ENCODE measurements at places on chromosomes 5 and 9.
A peak's percentile ranks its signal among the peaks of the same experiment; 100 is the strongest.

GRCh38 chr5:54873691-54874090 lies 111.7 kb downstream of the ESM1 start:
- DNase-seq = no peak

GRCh38 chr9:89701221-89701798 lies 96.5 kb downstream of the GADD45G start:
- DNase-seq = no peak

DNA sequence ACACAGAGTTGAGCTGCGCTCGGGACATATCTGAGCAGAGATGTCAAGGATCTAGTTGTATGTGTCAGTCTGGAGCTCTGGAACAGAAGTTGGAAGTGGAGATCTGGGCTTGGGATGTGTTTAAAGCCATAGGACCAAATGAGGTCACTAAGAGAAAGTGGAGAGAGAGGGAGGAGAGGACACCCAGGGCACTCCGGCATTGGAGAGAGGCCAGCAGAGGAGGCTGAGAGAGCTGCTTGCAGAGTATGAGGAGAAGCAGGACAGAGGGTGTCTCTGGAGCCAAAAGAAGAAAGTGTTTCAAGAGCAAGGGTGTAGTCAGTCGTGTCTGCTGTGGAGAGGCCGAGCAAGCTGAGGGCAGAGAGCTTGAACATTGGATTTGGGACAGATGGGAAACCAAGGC lies 34.7 kb downstream of the ARHGEF37 start:
- DNase-seq = no peak

- no peak for DNase-seq
These were observed 42.1 kb downstream of the LRRTM2 start for GRCh38 chr5:138833080-138833479.

DNA sequence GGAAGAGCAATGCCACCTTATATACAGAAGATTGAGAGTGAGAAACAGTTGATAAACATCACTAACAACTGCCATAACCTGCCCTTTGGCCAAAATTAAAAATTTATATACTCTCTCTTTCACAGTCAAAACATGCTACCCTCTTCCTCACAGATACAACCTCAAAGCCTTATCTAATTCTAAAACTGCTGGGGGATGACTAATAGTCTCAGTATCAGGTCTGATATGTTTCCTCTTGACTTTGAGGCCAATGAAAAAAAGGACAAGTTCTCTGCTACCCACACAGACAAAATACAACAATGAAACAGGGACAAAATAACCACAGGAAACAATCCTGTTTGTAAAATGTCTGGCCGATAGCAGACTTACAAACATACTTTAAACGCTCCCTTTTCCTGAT lies 485.6 kb upstream of the NUDT12 start:
- DNase-seq = no peak

DNA sequence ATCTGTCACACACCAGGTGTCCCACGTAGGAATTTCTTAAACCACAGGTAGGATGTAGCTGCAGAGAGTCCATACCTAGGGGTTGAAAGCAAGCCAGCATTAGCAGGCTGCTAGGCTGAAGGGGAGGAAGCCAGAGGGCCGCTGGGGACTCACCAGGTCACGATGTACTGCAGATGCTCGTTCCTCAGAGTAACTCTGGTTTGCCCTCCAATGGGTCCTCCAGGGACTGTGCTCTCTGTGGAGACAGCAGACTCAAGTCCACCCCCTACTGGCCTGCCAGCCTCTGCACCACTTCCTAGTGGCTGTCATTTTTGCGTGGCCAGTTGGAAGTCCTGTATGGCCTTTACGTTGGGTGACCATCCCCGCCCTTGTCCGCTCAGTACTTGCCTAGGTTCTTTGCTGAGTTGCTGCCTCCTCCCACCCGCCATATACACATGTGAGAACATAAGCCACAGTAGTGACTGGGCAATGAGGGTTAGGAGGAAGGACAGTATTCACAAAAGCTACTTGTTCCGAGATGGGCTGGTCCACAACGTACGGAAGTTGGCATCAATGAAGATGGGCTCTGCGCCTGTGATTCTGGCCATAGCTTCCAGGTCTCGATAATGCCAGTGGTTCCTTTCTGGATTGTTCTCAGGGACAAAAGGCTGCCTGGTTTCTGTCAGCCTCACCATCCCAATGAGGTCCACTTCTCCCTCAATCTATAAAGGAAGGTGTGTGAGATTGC lies 4.1 kb downstream of the RPL7A start:
- DNase-seq = peak; percentile 68

GRCh38 chr9:13001989-13002580 lies 227.3 kb downstream of the LURAP1L start:
- no peak for DNase-seq

Measured in HuH-7.5 (cell line).